NCI-H2107 (cell line): ENCODE measurements at places on chromosomes 11 and 22.

- DNase-seq, result peak; percentile 15
These were observed at the start of gene B3GAT1 for GRCh38 chr11:134412203-134413042. TSS of gene B3GAT1 (minus strand) at chr11:134412242. CDS start at chr11:134387659, 24,583 bp downstream.

DNA sequence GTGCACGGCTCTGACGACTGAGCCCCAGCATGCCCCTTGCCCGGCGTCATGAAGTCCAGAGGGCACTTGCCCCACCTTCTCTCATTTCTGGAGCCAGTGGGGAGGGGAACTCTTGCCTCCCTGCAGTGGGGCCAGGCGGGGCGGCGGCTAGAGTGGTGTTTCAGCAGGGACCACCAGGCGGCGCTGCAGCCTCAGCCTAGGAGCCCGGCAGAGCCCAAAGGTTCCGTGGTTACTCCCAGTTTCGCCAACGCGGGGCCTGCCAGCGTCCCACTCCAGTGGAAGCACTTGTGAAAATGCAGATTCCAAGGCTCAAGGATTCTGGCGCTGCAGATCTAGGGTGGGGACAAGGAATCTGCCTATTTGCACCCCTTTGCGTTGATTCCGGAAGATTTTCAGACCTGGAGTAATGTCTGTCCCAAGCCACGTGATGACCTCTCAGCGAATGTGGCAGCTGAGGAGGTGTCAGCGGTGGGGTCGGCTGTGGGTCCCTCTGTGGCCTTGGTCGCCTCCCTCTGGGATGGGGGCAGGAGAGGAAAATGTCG, 55.7 kb downstream of the CD82 start:
- DNase-seq, result peak; percentile 46

DNA sequence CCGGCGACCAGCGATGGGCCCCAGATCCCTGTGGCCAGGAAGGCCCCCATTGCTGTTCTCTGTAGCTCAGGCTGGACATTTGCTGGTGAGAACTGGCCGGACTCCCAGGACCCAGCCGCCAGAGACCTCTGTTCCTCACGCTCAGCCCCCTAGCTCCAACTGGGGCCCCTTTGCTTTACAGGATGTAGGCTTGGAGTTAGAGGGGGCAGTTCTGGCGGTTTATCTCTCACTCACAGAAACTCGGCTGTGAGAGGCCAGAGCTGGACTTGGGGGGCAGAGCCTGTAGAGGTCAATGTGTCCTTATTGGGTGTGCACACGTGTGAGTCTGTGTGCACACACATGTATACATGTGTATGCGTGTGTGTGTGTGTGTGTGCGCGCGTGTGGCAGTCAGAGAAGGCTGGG, 502 bp downstream of the SMIM38 start:
- no peak for DNase-seq

DNA sequence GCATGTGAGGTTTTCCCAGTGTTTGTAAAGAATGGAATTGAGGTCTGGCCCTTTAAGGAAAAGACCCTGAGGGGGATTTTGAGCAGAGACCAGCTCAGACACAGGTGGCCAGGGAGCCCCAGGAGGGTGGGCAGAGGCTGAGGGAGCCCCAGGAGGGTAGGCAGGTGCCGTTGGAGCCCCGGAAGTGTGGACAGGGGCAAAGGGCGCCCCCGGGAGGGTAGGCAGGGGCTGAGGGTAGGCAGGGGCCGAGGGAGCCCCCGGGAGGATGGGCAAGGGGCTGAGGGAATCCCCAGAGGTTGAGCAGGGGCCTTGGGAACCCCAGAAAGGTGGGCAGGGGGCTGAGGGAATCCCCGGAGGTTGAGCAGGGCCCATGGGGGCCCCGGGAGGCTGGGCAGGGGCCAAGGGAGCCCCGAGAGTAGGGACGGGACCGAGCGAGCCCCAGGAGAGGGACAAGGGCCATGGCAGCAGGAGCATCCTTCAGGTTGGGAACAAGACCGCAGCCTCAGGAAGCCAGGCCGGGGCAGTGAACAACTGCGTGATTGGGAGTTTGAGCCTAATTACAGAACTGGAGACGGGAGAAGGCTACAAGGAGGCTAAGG, 292.0 kb downstream of the BRD1 start:
- DNase-seq, result no peak

- DNase-seq, result no peak
These were observed 213.4 kb upstream of the PITPNB start for GRCh38 chr22:28132466-28132865.

DNA sequence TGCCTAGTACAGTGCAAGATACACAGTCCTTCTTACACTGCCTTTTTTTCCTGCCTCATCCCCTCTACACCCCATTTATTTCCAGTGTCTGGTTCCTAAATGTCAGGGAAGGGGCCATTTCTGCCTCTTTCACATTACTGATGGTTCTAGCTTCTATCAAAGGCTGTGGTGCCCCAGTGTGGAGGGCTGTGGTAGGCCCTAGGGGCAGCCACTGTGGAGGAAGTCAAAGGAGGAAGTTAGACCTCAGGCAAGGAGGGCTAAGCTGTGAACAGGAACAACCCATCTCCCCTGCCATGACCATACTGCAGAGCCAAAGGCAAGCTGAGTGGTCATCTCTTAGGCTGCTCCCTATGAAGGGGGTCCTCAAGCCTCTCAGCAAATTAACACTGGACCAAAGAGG, 81.9 kb upstream of the CRTAM start:
- no peak for DNase-seq
